ENCODE measurements at places on chromosomes 11 and 22.

- no peak for DNase-seq
Measured at GRCh38 chr22:30832407-30832987, 136.1 kb downstream of the MORC2 start.

- no peak for DNase-seq
Measured at GRCh38 chr11:27388001-27388400, 25.0 kb upstream of the CCDC34 start.

DNA sequence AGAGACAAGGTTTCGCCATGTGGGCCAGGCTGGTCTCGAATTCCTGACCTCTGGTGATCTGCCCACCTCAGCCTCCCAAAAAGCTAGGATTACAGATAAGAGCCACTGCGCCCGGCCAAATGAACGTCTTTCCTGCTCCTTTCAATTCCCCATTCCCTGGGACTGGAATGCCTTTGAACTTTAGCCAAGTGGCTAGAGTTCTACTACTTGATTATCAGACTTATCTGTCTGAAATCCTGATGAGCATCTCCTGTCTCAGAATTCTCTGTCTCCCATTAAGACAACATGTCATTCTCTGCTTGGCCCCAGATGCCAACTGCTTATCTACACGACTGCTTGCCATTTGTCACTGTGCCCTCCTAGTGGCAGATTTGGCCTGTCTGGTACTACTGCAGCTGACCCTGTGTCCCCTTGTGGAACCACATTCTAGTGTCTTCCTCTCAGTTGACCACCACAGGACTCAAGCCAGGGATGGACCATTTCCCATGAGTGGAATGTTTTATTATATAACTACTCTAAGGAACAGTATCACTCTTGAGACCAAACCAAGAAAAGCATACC lies 33.1 kb upstream of the IPO7 start:
- DNase-seq: no peak

DNA sequence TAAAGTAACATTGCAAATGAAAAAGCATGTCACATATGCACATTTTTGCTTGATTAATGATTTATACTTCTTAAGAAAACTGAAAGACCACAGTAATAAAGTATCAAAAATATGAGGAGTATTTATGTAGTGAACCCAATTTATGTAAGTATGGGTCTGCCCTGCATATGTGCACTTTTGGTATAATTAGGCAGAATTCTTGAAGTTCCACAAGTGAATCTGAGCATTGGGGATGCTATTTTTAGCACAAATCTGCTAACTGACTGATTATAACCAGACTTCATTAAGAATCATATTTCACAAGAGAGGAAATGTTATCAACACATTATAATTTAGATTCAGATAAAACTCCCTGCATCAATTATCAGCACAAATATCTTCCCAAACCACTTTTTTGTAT lies 407.1 kb upstream of the LRRC4C start:
- DNase-seq: no peak

- DNase-seq: no peak
Measured at GRCh38 chr22:49351761-49352227, 475.9 kb downstream of the BRD1 start.

GRCh38 chr11:45834298-45834756 lies 12.9 kb upstream of the CRY2 start:
- DNase-seq: no peak
